ENCODE measurements at places on chromosomes 3 and 15.

- no peak for DNase-seq
Observed at GRCh38 chr15:45637141-45637540, 2.3 kb downstream of the SQOR start.

GRCh38 chr15:50883903-50884302, 24.6 kb upstream of the AP4E1 start:
- DNase-seq: peak; percentile 89

GRCh38 chr3:126133606-126134005, 46.8 kb downstream of the ALDH1L1 start:
- no peak for DNase-seq

- DNase-seq: no peak
Observed at GRCh38 chr3:16918683-16919025, 33.9 kb downstream of the PLCL2 start.

- no peak for DNase-seq
Observed at GRCh38 chr3:123112232-123112631, 45.4 kb downstream of the PDIA5 start.

- DNase-seq: no peak
Observed at GRCh38 chr15:95293456-95294031, 1037.0 kb upstream of the NR2F2 start.

All from HL-60 (cell line).